ENCODE measurements at places on chromosomes 1 and 21.

- peak; percentile 9 for DNase-seq
Observed at GRCh38 chr1:152878042-152878441, at the start of gene SMCP. SMCP (plus strand) TSS chr1:152878322; CDS start chr1:152884423, 6,101 bp downstream.

- DNase-seq, result no peak
Observed at GRCh38 chr1:112893288-112894009, 62.5 kb downstream of the SLC16A1 start.

- no peak for DNase-seq
Observed at GRCh38 chr21:39079617-39080016, 103.6 kb downstream of the PSMG1 start.

DNA sequence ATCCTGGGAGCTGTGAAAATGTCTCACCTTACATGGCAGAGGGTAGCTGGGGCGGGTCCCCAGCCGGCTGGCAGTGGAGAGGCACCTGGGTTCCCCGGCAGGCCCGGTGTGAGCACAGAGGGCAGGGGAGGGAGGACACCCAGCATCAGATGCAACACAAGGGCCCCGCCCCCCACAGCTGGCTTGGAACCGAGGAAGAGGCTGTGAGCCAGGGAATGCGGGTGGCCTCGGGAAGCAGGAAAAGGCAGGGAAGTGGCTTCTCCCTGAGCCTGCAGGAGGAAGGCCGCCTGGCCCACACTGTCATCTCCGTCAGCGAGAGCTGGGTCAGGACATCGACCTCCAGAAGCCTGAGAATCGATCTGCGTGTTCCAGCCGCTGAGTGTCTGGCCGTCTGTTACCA lies 87.3 kb downstream of the SIK1 start:
- DNase-seq, result no peak

GRCh38 chr1:226764533-226764932 lies 25.5 kb upstream of the ITPKB start:
- DNase-seq, result no peak

GRCh38 chr1:213858581-213858980 lies 129.2 kb upstream of the PROX1 start:
- no peak for DNase-seq

- DNase-seq, result peak; percentile 66
Observed at GRCh38 chr1:11893907-11894251, 32.3 kb downstream of the KIAA2013 start.

DNA sequence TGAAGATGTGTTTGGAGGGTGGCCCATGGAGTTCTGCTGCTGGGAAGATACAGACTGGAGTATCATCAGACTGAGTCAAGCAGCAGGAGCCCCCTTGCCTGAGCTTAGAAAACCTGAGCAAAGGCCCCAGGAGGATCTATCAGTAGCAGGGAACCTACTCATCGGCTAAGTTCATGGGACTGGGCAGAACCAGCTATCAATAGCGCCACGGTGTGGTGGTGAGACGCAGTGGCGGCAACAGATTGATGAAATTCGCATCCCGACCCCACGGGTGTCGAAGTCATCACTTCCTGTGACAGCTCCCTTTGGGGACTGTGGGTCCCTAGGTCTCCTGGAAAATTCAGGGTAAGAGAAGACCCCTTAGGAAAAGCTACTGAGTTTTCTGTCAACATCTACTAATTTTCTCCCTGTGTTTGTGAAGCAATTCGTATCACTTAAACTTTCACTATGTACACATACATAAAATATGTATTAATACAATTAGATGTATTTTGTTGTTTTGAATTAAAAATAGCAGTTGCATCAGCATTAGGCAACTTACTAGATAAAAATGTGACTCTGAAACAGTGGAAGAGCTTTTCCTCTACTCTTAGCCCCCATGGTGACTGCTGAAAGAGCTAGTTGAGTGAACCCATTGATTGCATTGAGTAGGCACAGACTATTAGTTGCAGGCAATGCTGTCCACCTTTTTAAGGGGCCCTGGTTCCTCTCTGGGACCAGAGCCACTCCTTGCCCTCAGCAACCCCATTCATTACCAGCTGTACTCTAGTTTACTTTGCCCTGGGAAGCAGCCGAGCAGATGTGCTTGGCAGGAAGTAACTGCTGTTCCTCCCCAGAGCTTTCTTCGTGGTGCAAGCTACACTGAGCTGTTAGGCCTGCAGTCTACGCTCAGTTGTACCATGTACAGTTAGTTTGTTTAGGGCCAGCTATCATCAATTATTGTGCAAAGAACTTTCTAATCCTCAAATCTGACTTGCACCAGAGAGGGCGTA lies 7.3 kb upstream of the CACNA1S start:
- peak; percentile 47 for DNase-seq

GRCh38 chr1:1245178-1245816 lies 1.2 kb downstream of the C1QTNF12 start:
- DNase-seq, result no peak

DNA sequence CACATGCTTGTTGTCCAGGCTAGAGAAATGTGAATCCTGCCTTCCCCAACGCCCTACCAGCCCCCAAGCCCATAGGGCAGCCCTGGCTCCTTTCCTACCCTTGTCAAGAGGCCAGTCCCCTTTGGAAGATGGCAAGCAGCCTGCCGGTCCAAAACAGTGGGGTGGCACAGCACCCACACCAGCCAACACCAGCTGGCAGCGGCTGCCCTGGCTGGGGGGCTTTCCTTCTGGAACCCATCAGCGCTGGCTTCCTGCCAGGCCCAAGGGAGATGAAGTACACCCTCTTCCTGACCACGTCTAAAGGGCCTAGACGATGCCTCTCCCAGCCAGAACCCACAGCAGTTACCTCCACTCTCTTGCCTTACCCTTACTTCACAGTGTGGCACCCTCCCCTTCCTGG lies 24.2 kb downstream of the KCNN3 start:
- no peak for DNase-seq

- DNase-seq, result no peak
Observed at GRCh38 chr1:244361764-244362473, 89.8 kb downstream of the ADSS2 start.

DNA sequence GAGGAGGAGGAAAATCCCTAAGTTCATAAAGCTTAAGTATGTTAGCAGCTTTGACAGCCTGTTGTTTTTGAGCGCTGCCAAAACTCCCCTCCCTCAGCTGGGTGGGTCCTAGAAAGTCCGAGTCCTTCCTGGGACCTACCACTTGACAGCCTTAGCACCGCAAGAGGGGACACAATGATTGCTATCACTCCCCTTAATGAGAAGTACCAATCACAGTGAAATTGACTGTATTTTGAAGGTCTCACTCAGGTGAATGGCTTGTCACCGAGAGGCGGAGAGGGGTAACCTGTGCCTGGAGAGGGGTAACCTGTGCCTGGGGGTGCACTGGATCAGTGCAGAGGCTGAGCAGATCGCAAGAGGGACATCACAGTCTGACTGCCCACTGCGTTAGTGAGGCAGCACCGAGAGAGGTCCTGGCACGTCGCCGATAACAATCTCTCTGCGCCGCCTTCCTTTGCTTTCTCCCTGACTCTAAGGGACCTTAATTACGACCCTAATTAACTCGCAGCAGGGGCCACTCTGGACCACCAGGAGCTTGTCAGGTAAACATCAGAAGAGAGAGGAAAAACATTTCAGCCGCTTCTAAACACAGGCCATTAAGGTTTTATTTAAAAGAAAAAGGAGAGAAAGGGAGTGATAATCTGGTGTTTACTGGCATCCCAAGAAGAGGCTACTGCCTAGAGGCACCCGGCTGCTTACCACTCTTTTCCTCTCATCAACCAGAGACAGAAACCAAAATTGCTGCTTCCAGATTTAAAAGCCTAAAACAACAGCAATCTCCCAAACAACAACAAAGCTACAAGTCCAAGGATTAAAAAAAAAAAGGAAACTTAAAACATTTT lies 25.7 kb upstream of the KCNK1 start:
- no peak for DNase-seq

GRCh38 chr1:167861664-167862381 lies 52.1 kb downstream of the ADCY10 start:
- DNase-seq, result no peak

DNA sequence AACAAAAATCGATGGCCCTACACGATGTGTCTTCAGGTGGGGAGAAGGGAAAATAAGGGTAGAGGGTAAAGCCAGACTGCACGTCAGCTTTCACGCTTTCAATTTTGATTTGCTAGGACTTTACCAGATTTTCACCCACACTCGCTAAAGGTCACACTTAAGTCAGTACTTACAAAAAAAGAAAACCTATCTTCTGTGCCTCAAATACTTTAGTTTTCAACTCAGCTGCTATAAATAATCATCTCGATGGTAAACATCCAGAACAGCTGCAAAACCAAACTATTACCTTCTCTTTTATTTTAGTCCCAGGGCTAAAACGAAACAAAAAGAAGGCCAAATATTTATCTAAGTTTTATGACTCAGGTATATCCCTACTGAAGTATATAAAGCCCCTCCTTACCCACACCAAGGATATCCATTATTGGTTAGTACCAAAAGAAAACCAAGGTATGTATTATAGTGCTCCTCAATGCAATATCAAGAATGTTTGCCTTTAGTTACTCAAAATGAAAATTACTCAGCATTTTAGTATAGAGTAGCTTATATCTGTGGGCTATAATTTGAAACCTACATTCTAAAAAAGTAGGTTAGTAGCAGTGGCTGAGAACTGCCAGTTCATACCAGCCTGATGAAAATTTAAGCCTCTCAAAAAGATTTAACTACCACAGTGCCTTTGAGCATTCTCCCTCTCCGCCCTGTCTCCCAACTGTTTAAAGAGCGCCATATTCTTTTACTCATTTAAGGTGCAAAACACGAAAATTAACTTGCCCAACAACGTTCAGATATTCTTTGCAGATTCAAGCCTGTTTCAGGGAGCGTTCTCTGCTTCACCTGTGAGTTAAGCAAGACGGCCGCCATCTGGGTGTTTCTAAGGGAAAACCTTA lies 1.5 kb downstream of the CSDE1 start:
- no peak for DNase-seq

GRCh38 chr1:7962014-7962335 lies 464 bp downstream of the PARK7 start:
- no peak for DNase-seq

DNA sequence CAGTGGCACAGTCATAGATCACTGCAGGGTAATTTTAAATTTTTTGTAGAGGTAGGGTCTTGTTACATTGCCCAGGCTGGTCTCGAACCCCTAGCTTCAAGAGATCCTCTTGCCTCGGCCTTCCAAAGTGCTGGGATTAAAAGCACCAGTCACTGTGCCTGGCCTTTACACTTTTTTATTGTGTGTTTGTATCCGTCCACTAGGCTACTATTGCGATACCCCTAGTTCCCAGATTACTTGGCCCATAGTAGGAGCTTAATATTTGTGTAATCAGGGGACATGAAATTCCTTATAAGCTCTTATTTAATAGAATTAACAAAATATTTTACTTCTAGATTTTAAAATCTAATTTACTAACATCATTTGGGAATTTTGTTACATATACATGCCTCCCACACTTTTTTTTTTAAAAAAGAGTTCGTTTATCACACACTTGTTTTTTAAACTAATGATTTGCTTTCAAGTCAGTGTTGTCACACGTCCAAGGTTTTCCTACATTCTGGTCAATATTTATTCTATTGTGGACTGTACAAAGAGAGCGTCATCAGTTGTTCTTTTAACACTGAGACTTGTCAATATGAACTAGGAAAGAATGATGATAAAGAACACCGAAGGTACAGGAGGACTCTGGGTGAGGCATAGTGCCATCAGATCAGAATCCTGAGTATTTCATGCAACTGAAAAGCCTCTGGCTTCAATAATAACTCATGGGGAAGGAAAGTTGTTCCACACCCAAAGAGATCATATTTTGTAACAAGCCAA lies 63.7 kb downstream of the LEPR start:
- DNase-seq, result no peak

- peak; percentile 95 for DNase-seq
Observed at GRCh38 chr1:202160377-202160940, at the start of gene PTPN7. PTPN7 (minus strand) TSS chr1:202160602; CDS start chr1:202159402, 1,200 bp downstream.

DNA sequence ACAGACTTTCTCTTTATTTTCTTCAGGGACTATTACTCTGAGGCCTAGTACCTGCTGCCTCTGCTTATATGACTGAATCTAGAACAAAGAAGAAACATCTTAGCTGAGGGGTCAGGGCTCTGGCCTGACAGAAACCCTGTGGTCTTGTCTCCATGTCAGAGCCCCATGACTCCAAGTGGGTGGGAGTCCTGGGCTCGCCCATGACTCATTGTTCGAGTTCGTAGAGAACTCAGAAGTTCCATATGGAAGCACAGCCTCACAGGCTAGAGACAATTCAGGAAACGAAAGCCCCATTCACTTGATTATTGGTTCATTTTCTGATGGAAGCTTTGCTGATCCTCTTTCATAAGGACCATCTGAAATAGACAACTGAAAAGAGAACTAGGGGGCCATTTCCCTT lies 73.2 kb downstream of the CD58 start:
- no peak for DNase-seq

DNA sequence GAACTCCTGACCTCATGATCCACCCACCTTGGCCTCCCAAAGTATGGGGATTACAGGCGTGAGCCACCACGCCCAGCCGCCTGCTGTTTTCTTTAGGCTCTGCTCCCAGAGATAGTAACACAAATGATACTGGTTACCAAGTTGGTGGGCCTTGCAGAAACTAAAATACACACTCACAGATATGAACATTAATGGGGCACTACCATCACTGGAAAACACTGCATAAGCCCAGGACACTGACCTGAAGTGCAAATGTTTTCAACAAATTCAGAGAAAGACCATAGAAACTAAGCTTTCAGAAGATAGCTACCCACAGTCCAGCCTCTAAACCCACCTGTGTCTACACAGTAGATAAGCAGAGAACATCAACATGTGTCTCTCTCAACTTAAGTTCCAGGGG lies 180.5 kb downstream of the FCRL5 start:
- no peak for DNase-seq

DNA sequence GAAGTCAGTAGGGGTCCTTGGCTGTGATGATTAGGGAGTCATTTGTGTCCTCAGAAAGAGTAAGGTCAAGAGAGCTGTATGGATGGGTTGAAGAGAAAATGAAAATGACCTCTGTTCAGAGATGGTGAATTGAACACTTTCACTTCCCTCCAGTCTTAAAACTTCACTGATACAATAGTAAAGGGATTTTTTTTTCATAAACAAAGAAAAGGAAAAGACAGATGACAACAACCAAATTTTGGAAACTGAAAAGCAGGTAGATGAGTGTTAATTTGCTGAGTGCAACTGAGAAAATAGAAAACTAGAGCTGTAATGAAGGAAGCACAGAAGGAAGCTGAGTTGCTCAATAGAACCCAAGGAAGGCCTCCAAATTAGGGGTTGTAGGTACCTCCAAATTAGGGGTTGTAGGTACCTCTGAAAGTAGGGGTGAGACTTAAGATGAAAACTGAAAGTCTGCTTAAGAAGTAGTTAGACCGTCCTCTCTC lies 14.8 kb upstream of the S1PR1 start:
- DNase-seq, result no peak

GRCh38 chr1:203571661-203572060 lies 55.0 kb upstream of the ATP2B4 start:
- DNase-seq, result no peak
